ENCODE measurements at places on chromosomes 1 and 21. TPM values are rescaled to one million over a fixed set of nuclear protein-coding genes. Genes with fewer than 3 reads are reported as not detected.

DNA sequence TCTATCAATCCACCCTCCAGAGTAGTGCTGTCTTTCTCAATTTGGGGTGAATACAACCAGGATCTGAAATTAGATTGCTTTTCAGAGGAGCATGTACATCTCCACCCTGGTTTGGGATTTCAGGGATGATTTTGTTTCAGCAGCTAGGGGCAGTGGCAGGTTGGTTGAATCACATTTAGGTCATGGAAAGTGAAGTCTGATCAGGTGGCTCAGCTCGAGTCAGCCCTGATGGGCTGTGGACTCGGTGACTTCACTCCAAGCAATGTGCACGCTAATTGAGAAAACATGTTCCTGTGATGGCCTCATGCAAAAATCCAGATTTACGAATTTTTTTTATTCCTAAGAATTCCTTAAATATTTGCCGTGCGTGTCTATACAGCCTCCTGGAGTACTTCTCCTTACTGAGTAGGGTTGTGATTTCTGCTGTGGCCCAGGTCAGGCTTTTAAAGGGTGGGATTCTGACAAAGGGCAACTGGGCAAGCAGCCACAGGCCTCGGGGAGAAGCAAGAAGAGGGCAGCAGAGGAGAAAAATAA is 7.5 kb downstream of the NGF start:
- peaks cover 4% of the 10 kb centered on the region for H3K27me3 ChIP-seq
- H3K4me3 ChIP-seq = no peak overlapping the region
- no peak for DNase-seq

PM20D1 gene
- 0.09 TPM for total RNA-seq

DNA sequence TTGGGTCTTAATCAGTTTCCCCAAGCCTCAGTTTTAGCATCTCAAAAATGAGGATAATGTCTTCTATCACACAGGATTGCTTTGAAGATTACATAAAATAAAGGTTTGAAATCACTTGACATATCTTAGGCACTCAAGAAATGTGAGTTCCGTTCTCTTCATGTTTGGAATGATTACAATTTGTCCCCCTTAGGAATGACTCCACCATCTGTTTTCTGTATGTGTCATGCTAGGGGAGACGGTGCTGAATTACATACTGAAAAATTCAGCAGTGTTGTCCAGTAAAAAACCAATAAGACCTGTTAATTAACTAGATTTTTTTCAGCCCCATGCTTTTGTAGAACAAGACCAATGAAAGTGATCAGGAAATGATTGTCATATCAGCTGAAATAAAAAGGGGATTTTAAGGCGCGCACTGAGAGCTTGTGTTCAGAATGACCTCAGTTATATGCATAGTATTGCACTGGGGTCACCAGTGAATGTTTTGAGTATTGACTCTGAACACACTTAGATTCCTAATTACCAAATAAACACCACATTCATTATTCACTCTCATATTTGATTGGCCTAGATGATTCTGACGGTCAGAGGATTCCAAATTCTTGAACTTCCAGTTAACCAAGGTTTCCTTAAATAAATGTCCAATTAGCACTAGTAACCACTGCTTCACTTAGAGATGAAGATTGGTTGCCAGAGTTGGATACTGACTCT is 114.5 kb upstream of the KCNK2 start:
- H3K4me1 ChIP-seq = no peaks in the 10 kb centered on the region
- H3K4me3 ChIP-seq = no peak overlapping the region
- no peaks in the 10 kb centered on the region for H3K36me3 ChIP-seq
- no peaks in the 10 kb centered on the region for H3K27me3 ChIP-seq

GRCh38 chr1:173241528-173242347 is 34.6 kb upstream of the TNFSF4 start:
- no peak overlapping the region for H3K27ac ChIP-seq
- no peak overlapping the region for H3K4me3 ChIP-seq
- DNase-seq = no peak
- H3K4me1 ChIP-seq = no peaks in the 10 kb centered on the region

DNA sequence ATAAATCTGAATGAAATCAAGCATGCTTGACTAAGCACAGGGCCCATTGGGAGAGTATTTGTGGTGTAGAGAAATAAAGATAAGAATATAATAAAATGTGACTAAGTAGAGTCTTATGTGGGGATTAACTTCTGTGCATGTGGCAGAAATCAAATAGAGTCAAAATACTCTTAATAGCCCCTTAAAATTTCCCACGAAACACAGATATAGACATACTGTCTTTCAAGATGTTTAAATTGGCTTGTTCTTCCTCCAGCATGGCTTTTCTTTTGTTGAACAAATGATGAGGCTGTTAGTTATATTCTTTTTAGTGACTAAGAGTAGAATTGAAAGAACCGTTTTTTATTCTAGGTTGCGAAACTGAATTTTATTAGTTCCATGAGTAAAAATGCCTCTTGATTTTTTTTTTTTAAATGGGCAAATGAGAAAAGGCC is 112.3 kb downstream of the RPS6KC1 start:
- no peaks in the 10 kb centered on the region for H3K36me3 ChIP-seq
- H3K4me1 ChIP-seq = no peaks in the 10 kb centered on the region
- H3K27ac ChIP-seq = no peak overlapping the region
- DNase-seq = no peak
- no peaks in the 10 kb centered on the region for H3K27me3 ChIP-seq

DNA sequence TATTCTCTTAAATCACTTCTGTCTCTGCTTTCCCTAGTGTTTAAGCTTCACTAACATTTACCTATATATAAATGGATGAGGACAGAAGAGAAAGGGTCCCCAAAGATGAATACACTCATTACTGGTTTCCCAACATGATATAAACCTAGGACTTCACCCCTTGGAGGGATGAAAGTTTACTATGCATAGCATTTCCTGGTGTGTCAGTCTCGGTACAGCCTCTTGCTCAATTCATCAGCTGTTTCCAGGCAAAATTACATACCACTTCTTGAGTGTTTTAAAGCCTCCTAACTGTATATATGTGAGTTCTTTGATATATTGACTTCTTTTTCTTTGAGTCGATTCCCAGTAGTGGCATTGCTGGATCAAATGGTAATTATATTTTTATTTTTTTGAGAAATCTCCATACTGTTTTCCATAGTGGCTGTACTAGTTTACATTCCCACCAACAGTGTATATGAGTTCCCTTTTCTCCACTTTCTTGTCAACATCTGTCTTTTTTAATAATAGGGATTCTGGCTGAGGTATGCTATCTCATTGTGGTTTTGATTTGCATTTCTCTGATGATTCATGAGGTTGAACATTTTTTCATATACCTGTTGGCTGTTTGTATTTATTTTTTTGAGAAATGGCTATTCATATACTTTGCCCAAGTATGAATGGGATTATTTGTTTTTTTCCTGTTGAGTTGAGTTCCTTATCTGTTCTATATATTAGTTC is 259.3 kb upstream of the CACYBP start:
- no peaks in the 10 kb centered on the region for H3K27me3 ChIP-seq
- H3K36me3 ChIP-seq = no peaks in the 10 kb centered on the region
- no peak overlapping the region for H3K27ac ChIP-seq
- no peak for DNase-seq
- no peaks in the 10 kb centered on the region for H3K4me1 ChIP-seq

OR2T11 gene
- total RNA-seq = under 0.01 TPM

GRCh38 chr1:208533746-208534598 is 289.8 kb upstream of the PLXNA2 start:
- no peak for DNase-seq
- no peaks in the 10 kb centered on the region for H3K36me3 ChIP-seq
- H3K4me3 ChIP-seq = no peak overlapping the region
- H3K4me1 ChIP-seq = no peaks in the 10 kb centered on the region
- H3K27me3 ChIP-seq = no peaks in the 10 kb centered on the region

DNA sequence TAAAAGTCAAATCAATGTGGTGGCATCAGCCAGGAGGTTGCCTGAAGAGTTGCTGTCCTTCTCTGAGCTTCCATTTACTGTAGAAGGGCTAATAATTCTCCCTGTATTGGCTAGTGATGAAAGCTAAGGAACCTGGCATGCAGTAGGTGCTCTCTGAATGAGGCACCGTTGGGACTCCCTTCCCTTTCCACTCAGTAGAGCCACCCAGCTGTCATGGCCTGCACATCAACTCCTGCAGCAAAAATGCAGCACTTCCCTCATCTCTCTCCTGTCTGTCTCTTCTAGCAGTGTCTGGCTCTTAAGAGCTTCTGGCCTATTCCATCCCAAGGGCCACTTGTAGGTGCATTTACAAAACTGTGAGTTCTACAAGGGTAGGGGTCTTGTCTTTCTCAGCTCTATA is 369.0 kb downstream of the MATN1 start:
- no peak overlapping the region for H3K4me3 ChIP-seq
- no peaks in the 10 kb centered on the region for H3K4me1 ChIP-seq
- H3K27ac ChIP-seq = no peak overlapping the region
- H3K27me3 ChIP-seq = no peaks in the 10 kb centered on the region
- no peaks in the 10 kb centered on the region for H3K36me3 ChIP-seq
- no peak for DNase-seq

GRCh38 chr1:238955934-238956333 is 430.4 kb upstream of the CHRM3 start:
- no peak for DNase-seq
- no peaks in the 10 kb centered on the region for H3K27me3 ChIP-seq
- H3K4me3 ChIP-seq = no peak overlapping the region
- H3K4me1 ChIP-seq = no peaks in the 10 kb centered on the region
- H3K36me3 ChIP-seq = no peaks in the 10 kb centered on the region
- H3K27ac ChIP-seq = no peak overlapping the region

FCRL2 gene
- 0.33 TPM for total RNA-seq

DNA sequence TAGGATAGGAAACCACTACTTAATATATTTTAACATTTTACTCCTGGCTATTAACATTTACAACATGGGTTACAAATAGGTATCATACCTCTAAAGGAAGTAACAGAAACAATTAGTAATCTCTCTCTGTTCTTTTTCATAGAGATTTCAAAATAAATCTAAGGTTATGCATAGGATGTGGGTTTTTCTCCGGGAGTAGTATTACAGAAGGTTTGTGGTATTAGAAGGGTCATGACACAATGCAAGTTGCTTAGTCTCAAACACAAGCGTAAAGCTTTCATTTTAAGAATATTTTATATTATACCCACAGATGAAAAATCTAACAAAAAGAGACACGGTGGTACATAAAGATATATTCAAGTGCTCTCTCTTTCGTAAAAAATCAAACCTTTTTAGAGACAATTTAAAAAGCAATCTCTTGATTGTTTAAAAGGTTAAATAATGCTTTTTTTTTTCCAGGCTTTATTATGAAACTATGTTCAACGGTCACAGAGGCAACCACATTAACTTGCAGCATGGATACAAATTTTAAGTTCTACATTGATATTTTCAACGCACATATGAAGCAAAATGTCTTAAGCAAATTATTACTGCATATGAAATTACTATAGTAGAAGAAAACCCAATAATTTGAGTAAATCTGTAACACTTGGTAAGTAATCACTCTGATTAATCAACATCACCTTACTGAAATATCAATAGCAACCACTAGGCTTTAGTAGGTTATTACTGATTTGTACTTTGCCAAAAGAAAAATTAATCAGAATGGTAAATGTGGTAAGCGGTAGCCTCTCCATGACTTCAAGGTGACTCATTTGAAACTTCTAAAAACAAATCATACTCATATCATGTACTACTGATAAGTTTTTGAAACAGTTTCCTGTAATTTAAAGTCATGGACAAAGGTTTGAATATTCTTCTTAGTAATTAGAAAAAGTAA is 97.4 kb upstream of the GFI1 start:
- H3K4me1 ChIP-seq = no peaks in the 10 kb centered on the region
- H3K27me3 ChIP-seq = no peaks in the 10 kb centered on the region
- H3K36me3 ChIP-seq = no peaks in the 10 kb centered on the region

- H3K27me3 ChIP-seq = no peaks in the 10 kb centered on the region
- DNase-seq = no peak
- no peak overlapping the region for H3K27ac ChIP-seq
- H3K36me3 ChIP-seq = no peaks in the 10 kb centered on the region
- H3K4me3 ChIP-seq = no peak overlapping the region
Measured at GRCh38 chr1:26184086-26184485, 6.3 kb upstream of the CATSPER4 start.

FNDC5 gene
- 3.5 TPM for total RNA-seq

APOBEC4 gene
- total RNA-seq = not detected

DNA sequence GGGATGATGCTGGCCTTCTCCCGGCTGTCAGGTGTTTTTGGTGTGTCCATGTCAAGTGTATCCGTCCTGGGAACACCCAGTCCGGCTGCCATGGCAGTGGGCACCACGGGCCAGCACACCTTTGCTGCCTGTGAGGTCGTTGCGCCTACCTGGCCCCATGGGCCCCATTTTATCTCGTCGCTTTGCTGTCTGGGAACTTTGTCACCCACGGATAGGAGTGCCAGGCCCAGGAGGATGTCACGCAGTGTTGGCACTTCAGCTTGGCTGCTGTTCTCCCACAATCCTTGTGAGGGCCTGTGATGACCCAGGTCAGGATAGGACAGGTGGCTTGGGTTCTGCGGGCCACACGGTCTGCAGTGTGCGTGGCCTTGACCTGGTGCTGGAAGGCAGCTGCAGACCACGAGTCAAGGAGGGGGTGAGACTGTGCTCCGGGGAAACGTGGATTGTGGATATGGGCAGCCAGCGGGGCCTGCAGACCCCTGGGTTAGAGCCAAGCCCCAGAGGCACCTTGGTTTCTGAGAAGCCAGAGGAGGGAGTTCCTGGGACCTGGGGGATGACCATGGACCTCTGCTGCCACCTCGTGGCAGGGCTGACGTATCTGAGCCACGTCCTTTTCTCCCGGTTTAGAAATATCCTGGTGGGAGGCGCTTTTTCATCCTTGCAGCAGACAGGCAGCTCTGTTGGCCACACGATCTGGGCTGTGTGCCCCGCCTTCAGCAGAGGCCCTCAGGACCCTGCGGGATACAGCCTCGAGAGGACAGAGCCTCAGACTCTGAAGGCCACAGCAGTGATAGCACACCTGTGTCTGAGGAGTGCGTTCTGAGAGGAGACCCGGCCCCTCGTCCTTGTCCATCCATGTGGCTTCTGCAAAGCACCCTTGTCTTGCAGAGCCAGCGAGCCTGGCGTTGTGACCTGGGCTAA is 161.1 kb upstream of the COL6A1 start:
- no peaks in the 10 kb centered on the region for H3K27me3 ChIP-seq
- peaks cover 11% of the 10 kb centered on the region for H3K36me3 ChIP-seq
- no peak overlapping the region for H3K4me3 ChIP-seq
- H3K4me1 ChIP-seq = peaks cover 41% of the 10 kb centered on the region

- no peaks in the 10 kb centered on the region for H3K27me3 ChIP-seq
- no peak for DNase-seq
- H3K4me1 ChIP-seq = no peaks in the 10 kb centered on the region
- H3K27ac ChIP-seq = no peak overlapping the region
- H3K4me3 ChIP-seq = no peak overlapping the region
Measured at GRCh38 chr1:95496773-95497172, 262.8 kb downstream of the RWDD3 start.

TNNI3K gene
- 0.61 TPM for total RNA-seq

BSDC1 gene
- total RNA-seq = 35.3 TPM

C1orf141 gene
- not detected for total RNA-seq

SPRR1B gene
- total RNA-seq = 1.2 TPM

DNA sequence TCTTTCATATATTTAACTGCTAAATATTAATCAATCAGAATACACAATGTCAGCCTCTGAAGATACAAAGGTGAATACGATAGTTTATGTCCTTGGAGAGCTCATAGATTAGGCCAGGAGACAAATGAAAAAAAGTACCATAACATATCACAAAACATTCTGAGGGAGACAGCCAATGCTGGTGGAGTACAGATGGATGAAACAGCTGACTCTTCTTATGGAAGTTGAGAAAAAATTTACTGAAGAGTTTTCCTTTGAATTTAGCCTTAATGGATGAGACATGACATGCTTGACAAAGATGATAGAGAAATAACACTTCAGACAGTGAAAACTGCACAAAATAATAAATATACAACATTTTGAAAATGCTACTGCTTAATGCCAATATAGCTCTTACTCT is 193.5 kb downstream of the PDE4B start:
- no peak overlapping the region for H3K27ac ChIP-seq
- no peaks in the 10 kb centered on the region for H3K27me3 ChIP-seq
- H3K4me1 ChIP-seq = no peaks in the 10 kb centered on the region
- no peak for DNase-seq
- H3K4me3 ChIP-seq = no peak overlapping the region
- no peaks in the 10 kb centered on the region for H3K36me3 ChIP-seq

KRTAP19-4 gene
- total RNA-seq = not detected

DTL gene
- total RNA-seq = 23.4 TPM
